Activated T-cell treated with anti-CD3 and anti-CD28 coated beads, Interleukin-2, amount 50 U/mL, for 72 hours (primary cell): ENCODE measurements at places on chromosomes 3 and 15.

DNA sequence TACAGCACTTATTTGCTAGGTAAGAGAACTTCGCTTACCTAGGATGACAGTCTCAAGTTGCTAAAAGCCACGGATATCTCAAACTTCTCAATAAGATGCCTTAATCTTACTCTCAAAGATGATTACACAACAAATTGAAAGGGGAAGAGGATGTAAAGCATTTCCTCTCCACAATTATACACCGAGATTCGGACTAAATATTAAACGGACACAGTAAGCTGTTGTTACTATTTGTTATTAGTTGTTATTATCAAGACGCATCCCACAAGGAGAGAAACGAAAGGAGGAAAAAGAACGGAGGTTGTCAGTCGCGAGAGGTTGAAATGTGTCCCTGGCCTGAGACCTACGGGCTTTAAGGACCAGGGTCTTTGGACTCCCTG, 660 bp downstream of the ZNF106 start:
- H3K36me3 ChIP-seq, result peaks cover 2% of the 10 kb centered on the region
- DNase-seq, result no peak
- peaks cover 47% of the 10 kb centered on the region for H3K4me1 ChIP-seq
- H3K27ac ChIP-seq, result peak overlapping the region; percentile 96
- peak overlapping the region; percentile 100 for H3K4me3 ChIP-seq

DNA sequence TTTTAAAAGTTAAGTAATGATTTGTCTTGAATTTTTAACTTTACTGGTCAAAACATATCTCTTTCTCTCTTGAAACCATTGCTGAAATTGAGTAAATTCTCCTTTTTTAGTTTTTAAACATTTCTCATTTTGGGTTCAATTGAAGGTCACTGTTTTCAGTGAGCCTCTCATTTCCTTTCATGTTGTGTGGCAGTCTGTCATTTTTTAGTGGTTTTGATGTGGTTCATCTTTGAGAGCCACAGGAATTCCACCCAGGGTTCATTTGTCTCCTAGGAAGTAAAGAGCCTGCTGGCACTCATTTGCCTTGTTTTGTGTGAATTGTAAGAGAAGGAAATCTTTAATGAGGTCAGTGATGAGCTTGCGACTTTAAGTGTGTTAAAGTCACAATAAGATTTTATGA, 10.4 kb downstream of the CLDN11 start:
- peak overlapping the region; percentile 31 for H3K4me3 ChIP-seq
- no peak overlapping the region for H3K27ac ChIP-seq
- peaks cover 19% of the 10 kb centered on the region for H3K27me3 ChIP-seq
- no peaks in the 10 kb centered on the region for H3K36me3 ChIP-seq

GRCh38 chr3:150771600-150771999, 8.6 kb upstream of the SIAH2 start:
- DNase-seq, result no peak
- H3K27me3 ChIP-seq, result peaks cover 5% of the 10 kb centered on the region
- H3K36me3 ChIP-seq, result no peaks in the 10 kb centered on the region

DNA sequence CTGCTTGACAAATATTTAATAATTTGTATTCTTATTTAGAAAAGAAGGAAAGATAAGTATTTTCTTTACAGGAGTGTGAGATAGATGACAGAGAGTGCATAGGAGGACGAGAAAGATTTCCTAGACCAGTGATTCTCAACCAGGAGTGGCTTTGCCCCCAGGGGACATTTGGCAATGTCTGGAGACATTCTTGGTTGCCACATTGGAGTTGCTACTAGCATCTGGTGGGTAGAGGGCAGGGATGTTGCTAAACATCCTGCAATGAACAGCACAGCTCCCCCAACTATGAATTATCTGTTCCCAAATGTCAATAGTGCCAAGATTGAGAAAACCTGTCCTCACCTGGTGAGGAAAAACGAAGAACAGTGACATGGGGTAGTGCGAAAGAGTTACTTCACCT, 30.8 kb upstream of the MINAR1 start:
- H3K27ac ChIP-seq, result no peak overlapping the region
- DNase-seq, result no peak
- no peaks in the 10 kb centered on the region for H3K36me3 ChIP-seq
- H3K4me1 ChIP-seq, result no peaks in the 10 kb centered on the region

GRCh38 chr3:123120573-123120972, 53.7 kb downstream of the PDIA5 start:
- DNase-seq, result no peak
- H3K27me3 ChIP-seq, result no peaks in the 10 kb centered on the region
- H3K36me3 ChIP-seq, result no peaks in the 10 kb centered on the region
- H3K4me3 ChIP-seq, result no peak overlapping the region
- H3K27ac ChIP-seq, result no peak overlapping the region
- no peaks in the 10 kb centered on the region for H3K4me1 ChIP-seq

GRCh38 chr3:32175607-32176197, 62.8 kb upstream of the CMTM8 start:
- H3K4me3 ChIP-seq, result no peak overlapping the region
- H3K27ac ChIP-seq, result peak overlapping the region; percentile 81
- H3K36me3 ChIP-seq, result peaks cover 3% of the 10 kb centered on the region
- H3K4me1 ChIP-seq, result peaks cover 14% of the 10 kb centered on the region
- peaks cover 5% of the 10 kb centered on the region for H3K27me3 ChIP-seq

DNA sequence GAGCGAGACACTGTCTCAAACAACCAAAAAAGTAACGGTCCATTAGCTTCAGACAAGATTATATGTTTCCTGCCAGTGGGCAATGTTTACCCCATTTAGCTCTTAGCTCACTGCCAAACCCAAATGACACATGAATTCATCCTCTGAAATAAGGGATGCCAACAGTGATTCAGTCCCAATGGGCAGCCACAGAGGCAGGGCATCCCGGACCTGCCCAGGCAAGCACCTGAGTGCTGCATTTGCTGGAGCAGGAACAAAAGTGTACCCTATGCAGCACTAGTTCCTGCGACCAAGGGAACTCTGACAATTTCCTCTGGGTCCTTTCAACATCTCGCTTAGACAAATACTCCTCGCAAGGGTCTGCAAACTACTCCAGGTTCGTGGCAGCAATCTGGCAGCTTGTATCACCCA, 8.0 kb downstream of the IP6K2 start:
- H3K36me3 ChIP-seq, result peaks cover 14% of the 10 kb centered on the region
- H3K4me3 ChIP-seq, result no peak overlapping the region
- no peaks in the 10 kb centered on the region for H3K27me3 ChIP-seq
- peak overlapping the region; percentile 58 for H3K27ac ChIP-seq
- DNase-seq, result no peak

DNA sequence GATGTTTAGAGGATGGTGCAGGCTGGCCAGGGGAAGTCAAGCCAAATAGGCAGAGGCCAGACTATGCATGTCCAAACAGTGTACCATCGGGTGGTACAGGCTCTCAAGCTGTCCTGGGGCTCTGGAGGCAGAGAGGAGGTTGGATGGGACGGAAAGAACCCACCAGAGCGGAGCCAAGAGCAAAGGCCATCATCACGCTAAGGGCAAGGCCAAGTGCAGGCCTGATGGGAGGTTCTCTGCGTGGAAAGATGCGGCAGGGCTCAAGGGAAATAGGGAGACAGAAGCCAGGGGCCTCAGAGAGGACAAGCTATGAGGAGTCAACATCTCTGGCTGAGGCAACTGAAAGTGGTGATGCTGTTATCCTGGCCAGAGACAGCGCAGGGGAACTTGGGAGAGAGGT, 102.7 kb downstream of the ASB7 start:
- peaks cover 8% of the 10 kb centered on the region for H3K36me3 ChIP-seq
- peaks cover 17% of the 10 kb centered on the region for H3K4me1 ChIP-seq
- DNase-seq, result no peak
- peaks cover 53% of the 10 kb centered on the region for H3K27me3 ChIP-seq
- no peak overlapping the region for H3K27ac ChIP-seq

- H3K27ac ChIP-seq, result no peak overlapping the region
- no peaks in the 10 kb centered on the region for H3K36me3 ChIP-seq
- H3K4me1 ChIP-seq, result no peaks in the 10 kb centered on the region
- no peak overlapping the region for H3K4me3 ChIP-seq
These were observed 91.8 kb downstream of the RYR3 start for GRCh38 chr15:33402600-33402999.

DNA sequence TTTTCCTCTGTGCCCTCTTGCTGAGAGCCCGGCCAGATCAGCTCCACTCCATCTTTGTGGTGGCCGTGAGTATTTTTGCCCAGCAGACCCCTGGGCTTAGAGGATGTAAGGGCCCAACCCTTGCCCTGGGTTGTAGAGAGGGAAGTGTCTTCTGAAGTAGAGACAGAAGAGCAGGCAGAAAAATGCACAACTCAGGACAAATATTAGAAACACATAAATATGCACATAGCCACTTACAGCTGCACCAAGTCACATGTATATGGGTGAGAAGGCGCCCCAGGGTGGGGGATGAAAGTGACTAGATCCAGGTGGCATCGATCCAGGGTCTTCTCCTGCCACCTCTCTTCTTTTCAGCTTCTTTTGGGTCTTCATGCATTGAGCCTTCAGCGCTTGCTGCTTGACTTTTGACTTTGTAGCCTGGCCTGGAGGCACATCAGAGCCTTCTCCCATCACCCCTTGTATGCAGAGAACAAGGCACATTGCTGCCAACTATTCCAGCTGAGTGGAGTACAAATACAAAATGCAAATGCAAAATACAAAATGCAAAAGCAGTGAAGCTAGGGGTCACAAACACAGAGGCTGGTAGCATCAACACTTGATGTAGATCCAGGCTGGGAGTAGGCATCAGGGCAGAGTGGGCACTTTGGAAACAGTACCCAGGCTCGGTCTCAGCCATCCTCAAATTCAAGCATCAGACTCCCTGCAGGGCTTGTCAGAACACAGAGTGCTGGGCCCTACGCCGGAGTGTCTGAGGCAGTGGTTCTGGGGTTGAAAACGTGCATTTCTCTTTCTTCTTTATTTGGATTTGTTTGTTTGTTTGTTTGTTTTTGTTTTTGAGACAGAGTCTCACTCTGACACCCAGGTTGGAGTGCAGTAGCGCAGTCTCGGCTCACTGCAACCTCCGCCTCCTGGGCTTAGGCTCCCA, 133.0 kb downstream of the ASB7 start:
- no peak overlapping the region for H3K27ac ChIP-seq
- DNase-seq, result no peak
- peaks cover 14% of the 10 kb centered on the region for H3K27me3 ChIP-seq
- no peaks in the 10 kb centered on the region for H3K4me1 ChIP-seq

- no peak overlapping the region for H3K27ac ChIP-seq
- H3K36me3 ChIP-seq, result no peaks in the 10 kb centered on the region
- no peak for DNase-seq
- H3K27me3 ChIP-seq, result no peaks in the 10 kb centered on the region
- H3K4me1 ChIP-seq, result no peaks in the 10 kb centered on the region
- H3K4me3 ChIP-seq, result no peak overlapping the region
These were observed 1070.8 kb downstream of the IGSF11 start for GRCh38 chr3:117963858-117964257.

GRCh38 chr15:47414207-47414606, 303.1 kb upstream of the SEMA6D start:
- H3K4me3 ChIP-seq, result no peak overlapping the region
- no peaks in the 10 kb centered on the region for H3K27me3 ChIP-seq
- H3K36me3 ChIP-seq, result no peaks in the 10 kb centered on the region
- H3K27ac ChIP-seq, result no peak overlapping the region

DNA sequence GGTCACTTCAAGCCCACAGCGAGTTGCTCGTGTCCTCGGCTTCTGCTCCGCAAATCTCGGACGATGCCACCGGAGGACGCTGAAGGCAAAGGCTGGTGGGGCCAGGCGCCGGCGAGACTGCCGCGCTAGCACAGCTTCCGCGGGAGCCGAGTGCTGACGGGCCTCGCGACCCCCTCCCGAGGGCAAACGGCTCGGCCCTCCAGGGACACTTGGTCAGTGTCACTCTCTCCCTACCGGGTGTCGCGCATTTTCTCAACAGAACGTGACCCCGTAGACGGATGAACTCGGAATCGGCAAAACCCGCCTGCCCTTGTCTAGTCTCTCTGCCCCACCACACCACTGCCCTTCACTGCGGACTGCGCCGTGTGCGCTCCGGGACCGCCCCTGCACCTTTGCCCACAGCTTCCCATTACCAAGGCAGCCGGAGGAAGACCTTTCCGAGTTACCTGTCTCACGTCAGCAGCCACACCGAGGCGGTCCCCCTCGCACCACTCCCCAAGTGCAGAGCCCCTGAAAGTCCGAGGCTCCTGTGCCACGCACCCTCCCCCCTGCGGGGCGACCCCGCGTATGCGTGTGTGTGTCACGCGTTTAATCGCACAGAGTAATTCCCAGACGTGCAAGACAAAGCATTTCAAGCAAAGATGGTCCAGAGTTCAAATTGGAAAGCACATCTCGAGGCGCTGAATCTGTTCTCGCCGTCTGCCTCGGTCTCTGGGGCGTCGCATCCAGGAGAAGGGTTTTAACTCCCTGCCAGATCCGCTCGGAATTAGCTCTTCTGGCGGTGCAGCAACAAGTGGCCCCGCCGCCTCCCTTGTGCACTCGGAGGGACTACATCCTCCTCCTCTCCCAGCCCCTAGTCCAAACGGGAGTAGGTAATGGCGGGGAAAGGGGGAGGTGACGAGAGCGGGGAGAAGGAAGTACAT, 245.0 kb upstream of the TOPAZ1 start:
- H3K4me3 ChIP-seq, result peak overlapping the region; percentile 94
- H3K36me3 ChIP-seq, result peaks cover 8% of the 10 kb centered on the region

GRCh38 chr3:155676252-155676981, 68.5 kb downstream of the PLCH1 start:
- DNase-seq, result no peak
- H3K27me3 ChIP-seq, result peaks cover 10% of the 10 kb centered on the region
- H3K27ac ChIP-seq, result no peak overlapping the region
- no peaks in the 10 kb centered on the region for H3K36me3 ChIP-seq
- H3K4me1 ChIP-seq, result no peaks in the 10 kb centered on the region
- H3K4me3 ChIP-seq, result no peak overlapping the region

DNA sequence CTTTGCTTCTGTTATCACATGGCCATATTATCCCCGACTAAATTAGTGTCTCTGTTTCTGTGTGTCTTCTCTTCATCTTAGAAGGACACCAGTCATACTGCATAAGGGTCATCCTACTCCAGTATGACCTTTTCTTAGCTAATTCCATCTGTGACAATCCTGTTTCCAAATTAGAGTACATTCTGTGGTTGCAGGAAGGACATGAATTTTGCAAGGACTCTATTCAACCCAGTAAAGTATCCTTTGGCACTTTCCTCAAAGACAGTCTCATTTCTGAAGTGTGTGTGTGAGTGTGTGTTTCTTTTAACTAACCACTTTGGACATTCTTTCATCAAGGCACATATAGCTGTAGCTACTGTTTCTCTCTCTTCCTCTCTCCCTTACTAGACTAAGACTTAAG, 15.2 kb upstream of the MME start:
- H3K27me3 ChIP-seq, result no peaks in the 10 kb centered on the region
- H3K4me1 ChIP-seq, result no peaks in the 10 kb centered on the region
- H3K4me3 ChIP-seq, result no peak overlapping the region
- DNase-seq, result no peak
- H3K36me3 ChIP-seq, result no peaks in the 10 kb centered on the region

DNA sequence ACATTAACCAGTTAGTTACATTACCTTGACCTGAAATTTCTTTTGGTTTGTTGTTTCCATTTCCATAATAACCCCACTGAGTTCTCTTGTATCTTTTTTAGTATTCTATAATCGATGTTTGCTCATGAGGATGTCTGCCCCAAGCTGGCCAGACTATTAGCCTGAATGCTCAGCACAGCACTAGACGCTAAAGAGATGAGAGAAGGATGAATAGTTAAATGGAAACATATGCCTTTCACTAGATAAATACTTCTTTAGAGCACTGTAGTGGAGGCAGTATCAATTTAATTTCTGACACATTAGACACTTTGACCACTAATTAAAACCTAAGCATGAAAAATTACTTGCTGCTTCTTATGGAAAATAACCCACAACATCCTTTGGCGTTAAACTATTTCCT, 654.9 kb upstream of the KCNMB2 start:
- peaks cover 2% of the 10 kb centered on the region for H3K36me3 ChIP-seq
- H3K4me1 ChIP-seq, result peaks cover 43% of the 10 kb centered on the region
- H3K27ac ChIP-seq, result no peak overlapping the region
- H3K4me3 ChIP-seq, result no peak overlapping the region
